ENCODE measurements at places on chromosomes 6 and 20.

- DNase-seq, result no peak
Measured at GRCh38 chr6:7112741-7113313, 5.1 kb downstream of the RREB1 start.

DNA sequence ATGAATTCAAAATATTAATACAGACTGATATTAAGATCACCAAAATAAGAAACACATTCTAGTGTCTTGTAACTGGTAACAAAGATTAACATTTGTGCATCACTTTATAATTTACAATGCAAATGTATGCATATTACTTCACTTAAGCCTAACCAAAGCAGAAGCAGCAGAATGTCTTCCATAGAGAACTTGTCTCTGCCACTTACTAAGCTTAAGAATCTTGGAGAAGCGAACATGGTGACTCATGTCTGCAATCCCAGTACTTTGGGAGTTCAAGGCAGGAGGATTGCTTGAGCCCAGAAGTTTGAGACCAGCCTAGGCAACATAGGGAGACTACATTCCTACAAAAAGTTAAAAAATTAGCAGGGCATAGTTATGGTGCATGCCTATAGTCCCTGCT is 18.8 kb downstream of the AK9 start:
- no peak for DNase-seq

DNA sequence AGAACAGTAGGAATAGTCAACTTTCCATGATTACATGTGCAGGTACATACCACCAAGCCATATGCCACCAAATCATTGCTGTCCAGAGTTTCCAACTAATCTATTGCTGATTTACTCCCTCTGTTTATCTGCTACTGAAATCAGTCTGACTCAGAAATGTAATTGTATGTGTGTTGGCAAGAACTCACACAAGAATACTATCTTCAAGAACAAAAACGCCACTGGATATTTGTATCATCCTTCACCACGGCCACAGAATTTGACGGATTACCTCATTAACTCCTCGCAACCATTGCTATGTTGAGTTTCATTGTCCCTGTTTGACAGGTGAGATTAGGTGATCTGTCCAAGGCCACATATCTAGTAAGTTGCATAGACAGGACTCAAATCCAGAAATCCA is 159.2 kb downstream of the GMPR start:
- no peak for DNase-seq

DNA sequence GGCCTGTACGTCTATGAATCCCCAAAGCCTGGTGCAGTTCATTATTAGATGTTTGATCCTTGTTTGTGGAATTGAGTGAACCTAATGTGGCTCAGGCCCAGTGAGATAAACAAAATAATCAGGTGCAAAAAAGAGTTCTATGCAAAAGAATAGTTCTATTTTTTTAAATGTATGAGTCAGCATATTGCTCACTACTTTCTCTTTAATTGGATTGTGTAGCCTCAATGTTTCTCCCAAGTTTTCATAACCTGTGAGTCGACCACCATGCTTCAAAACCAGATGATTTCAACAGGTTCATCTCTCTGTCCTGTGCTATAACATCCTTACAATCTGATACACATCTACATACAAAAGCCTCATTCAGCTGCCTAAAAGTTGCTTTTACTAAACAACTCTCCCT is 116.5 kb upstream of the HDAC2 start:
- DNase-seq, result no peak

- DNase-seq, result no peak
Measured at GRCh38 chr6:138815797-138816528, 20.1 kb downstream of the ECT2L start.

- no peak for DNase-seq
Measured at GRCh38 chr6:82370788-82371187, 7.2 kb downstream of the TPBG start.

DNA sequence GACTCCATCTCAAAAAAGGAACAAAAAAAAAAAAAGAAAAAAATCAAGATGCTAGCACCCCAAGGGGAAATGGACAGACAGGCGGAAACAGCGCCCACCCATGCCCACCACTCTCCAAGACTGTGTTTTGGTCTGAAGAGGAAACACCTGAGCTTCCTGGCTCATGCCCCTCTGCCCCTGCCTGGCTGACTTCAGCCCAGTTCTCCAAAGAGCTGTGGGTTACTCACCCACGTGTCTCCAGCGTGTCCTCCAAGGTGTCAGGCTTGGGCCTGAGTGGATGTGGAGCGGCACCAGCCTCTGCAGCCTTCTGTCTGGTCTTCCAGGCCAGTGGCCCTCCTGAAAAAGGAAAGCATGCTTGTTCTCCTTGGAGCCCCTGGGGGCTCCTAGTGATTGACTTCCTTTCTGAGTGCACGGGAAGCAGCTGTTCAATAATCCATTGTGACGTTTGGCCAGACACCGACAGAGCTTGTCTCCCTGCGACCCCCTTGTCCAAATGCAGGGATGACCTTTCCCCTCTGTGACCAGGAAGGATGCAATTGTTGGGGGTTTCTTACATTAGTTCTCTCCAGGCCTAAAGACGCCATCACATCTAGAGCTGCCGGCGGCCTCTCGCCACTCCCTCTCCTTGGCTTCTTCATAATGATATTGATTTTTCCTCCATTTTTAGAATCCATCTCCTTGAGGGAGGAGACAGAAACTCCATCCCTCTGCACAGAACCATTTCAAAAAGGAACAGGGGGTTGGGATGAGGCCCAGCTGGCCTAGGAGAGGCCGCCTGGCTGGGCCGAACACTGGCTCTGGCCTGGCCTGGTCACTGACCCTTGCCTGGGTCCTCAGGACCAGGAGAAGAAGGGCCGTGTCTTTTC is 58.4 kb downstream of the ADNP start:
- no peak for DNase-seq

DNA sequence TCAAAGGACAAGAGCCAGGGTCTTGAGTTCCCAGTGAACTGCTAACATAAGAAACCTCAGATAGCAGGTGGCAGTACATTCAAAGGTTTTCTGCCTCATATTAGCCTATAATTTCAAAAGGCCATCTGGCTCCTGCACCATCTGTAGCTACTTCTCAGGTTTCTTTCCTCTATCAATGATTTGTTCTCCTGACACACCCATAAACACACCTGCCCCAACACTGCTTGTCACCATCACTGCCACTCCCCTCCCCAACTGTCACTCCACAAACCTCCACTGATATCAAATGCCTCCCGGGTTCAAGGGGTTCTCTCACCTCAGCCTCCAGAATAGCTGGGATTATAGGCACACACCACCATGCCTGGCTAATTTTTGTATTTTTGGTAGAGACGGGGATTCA is 152.7 kb upstream of the SLC22A16 start:
- no peak for DNase-seq

DNA sequence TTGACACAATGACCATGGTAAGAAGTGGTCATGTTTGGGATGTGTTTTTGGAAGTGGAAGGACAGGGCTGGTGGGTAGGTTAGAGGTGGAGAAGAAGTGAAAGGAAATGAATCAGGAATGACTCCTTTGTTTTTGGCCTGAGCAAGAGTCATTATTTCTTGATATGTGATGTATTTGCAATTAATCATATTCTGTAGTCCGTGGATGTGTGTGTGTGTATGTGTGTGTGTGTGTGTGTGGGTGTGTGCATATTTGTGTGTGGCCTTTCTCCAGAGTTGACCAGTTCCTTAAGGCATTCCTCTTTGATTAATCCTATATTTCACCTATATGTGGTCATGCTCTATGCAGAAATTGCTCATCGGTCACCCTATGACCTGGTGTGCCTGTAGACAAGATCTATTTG is 130.7 kb downstream of the UTRN start:
- DNase-seq, result no peak

DNA sequence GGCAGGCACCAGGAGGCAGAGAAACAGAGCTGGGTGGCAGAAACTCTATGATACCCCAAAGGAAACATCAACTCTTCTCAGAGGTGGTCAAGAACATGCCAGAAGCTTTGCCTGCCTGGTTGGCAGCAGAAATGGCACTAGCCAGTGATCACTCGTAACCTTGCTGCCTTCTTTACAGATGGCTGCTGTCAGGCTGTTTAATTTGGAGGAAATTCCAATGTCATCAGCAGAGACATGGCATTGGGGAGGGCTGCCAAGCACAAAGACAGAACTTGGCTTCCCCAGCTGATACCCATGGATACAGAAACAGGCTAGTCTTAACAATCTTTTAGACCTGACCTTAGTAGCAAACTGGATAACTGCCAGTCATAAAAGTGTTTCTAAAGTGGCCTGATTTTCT is 153.6 kb downstream of the GMPR start:
- no peak for DNase-seq

- no peak for DNase-seq
Measured at GRCh38 chr6:84467296-84467695, 239.9 kb upstream of the CEP162 start.

DNA sequence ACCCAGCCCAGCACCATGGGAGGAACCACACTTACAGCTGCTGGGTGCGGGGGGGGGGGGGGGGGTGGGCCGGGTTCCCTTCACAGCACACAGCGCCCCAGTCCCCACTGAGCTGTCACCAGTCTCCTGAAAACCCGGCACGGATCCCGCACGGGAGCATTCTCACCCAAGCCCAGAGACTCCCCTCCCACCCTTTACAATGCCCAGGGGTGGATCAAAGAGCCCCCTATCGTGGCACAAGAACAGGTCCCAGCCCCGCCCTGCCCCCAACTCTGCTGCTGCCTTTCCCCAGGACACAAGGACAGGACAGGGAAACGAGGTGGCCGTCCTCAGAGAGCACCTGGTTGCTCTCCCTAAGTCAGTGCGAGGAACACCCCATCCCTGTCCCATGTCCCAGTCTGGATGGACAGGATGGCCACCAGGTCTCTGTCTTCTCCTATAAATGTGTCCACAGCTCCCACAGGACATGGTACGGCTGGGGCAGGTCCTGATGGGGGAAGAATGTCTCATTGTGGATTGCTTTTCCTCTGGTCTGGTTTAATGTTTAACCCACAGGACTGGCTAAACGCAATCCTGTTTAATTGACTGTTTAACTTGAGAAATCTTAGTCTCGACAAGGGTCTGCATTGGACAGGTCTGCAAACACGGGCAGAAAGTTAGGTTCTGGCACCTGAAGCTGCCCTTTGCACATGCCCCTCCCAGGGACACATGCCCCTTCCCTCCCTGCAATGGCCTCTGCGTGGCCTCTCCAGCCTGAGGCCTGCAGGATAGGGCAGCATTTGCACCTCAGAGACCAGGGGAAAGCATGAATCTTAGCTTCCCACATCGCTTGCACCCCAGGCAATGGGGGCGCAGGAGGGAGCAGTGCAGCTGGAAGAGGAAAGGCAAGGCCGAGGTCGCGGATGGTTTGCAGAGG is 45.3 kb downstream of the DACT2 start:
- DNase-seq, result no peak

DNA sequence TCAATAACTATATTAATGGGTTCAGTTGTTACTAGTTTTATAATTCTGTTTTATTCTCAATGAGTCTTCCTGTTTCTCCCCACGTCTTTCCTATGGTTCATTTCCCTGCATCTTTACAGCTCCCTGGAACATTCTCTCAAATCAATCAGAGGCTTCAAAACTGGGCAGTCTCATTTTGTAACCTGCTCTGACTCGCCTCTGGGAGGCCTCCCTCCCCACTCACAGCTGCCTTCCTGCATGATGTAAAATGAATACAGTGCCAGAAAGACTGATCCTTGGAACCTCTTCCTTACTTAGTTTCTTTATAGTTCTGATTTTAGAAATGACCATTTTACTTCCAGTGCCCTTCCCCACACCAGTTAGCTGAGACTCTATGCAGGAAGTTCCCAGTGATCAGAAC is 103.9 kb downstream of the ESR1 start:
- DNase-seq, result no peak

- DNase-seq, result no peak
Measured at GRCh38 chr6:46895930-46896329, 25.8 kb downstream of the ADGRF5 start.

GRCh38 chr20:52076164-52076563 is 115.4 kb downstream of the ZFP64 start:
- no peak for DNase-seq

DNA sequence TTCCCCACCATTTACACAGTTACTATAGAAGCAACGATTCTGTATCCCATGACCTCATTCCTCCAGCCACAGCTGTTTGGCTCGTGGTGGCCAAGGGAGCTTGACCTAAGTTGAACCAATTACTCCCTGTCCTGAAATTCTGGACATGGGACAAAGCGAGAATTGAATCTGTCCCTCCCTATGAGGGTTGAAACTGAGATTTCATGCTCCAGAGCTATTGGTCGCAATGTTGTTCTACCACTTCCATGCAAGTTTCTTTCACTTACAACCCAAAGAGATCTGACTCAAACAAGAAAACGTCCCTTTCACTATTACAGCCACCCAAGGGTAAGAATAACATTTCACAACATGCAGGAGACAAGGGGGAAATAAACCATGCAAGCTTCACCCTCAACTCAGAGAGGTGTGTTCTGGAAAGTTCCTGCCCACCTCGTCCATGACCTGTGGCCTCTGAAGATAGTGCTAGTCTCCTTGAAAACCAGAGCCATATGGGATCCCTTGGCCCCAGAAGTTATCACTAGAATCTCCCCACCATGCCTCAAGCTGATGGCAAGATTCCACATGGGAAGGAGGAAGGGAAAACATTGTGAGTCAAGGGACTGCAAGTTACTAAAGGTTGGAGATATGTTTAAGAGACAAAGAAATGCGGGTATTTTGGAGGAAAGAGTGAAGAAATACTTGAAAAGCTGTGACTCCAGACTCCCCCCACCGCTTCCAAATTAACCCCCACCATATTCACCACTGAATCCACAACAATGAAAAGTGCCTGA is 74.5 kb upstream of the SRSF6 start:
- no peak for DNase-seq

- DNase-seq, result no peak
Measured at GRCh38 chr20:32681175-32682084, 7.7 kb upstream of the C20orf203 start.

- DNase-seq, result no peak
Measured at GRCh38 chr6:39389484-39389767, 66.9 kb upstream of the KCNK16 start.

- no peak for DNase-seq
Measured at GRCh38 chr6:106702046-106702445, 72.7 kb downstream of the QRSL1 start.

DNA sequence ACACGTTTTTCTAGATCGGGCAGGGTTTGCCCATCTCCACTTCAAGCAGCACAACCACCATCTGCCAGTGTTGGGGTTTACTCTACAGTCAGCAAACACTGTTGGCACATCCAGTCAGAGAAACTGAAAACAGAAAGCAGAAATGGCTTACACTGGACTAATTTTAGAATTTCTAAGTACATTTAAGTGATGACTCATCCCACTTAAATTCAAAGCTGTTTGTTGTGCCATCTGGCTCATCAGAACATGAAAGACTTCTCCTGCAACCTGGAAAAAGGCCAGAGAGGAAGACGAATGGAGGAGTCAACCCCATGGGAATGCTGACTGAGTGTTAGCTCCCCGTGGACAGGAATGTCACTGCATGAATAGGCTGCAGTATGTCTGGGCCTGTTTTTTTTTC is 21.8 kb downstream of the FAM209B start:
- DNase-seq, result no peak

DNA sequence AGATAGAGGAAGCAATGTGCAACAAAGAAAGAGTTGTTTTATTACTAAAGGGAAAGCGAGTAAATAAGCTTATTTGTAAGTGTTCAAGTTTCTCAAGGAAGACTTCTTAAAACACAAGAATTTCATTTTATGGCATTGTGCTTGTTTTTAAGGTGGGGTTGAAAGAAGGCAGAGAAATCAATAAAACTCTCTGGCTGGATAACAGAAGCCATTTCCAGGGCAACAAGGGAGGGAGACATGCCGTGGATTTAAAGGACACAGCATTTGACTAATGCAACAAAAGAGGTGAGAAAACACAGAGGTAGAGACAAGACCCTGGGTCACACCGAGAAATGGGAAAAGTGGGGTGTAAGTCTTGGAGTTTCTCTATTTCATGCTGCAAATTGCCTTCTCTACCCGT is 28.8 kb upstream of the GMPR start:
- DNase-seq, result no peak

GRCh38 chr6:168284187-168284586 is 35.4 kb downstream of the DACT2 start:
- no peak for DNase-seq

Measured in esophagus squamous epithelium (tissue), 5 donors.